ENCODE measurements at places on chromosomes 5 and 9.

DNA sequence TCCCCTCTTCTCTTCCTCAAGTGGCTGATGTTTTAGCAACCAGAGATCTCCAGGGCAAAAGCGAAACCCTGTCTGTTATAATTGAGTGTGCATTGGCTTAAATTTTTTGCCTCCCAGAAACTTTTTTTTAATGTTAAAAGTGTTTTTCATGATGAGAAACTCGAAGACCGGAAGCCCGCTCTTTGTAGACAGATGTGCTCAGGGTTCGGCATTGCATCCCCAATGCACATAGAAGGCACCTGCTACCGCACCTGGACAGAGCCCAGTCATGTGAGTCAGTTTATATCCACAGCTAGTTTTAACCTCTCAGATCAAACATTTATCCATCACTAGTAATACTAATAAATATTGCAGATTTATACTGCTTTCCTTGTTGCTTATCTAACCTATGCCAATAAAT lies 19.5 kb upstream of the NADK2 start:
- DNase-seq = no peak

- DNase-seq = no peak
Observed at GRCh38 chr5:162288647-162289296, 221.2 kb downstream of the GABRG2 start.

DNA sequence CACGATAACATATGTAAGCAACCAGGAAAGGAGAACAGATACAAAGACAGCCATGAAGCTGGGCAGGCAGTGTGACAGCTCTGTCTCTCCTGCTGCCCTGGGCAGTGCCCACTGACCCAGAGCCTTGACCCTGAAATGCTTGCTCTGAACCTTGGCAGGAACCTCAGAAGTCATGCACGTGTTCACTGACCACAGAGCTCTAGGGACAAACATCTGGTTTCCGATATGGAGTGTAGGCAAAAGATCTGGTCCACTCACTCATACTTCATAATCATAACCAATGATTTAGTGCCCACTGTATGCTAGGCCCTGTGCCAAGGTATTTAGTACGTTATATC lies 102.6 kb downstream of the FSTL4 start:
- DNase-seq = no peak

DNA sequence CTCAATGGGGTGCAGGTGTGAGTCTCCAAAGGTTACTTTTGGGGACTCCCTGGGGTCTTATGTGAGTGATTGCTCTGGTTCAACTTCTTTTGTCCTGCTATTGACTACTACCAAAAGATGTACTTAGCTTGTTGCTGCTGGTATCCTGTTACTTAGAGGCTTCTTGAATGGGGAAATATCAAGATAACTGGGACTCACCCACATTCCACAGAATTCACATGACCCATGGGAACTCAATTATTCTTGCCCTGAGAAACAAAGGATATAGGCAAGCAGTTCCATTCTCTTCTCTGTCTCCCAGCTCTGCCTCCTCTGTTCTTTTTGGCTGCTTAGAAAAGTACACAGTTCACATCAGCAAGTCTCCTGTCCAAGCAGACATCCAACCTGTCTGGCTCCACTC lies 105.9 kb downstream of the UNC13B start:
- DNase-seq = no peak

GRCh38 chr9:3880851-3881250 lies 355.1 kb upstream of the RFX3 start:
- no peak for DNase-seq

- no peak for DNase-seq
Observed at GRCh38 chr5:32098291-32098690, 75.8 kb downstream of the GOLPH3 start.

GRCh38 chr5:138595180-138595795 lies 20.1 kb upstream of the HSPA9 start:
- DNase-seq = no peak

DNA sequence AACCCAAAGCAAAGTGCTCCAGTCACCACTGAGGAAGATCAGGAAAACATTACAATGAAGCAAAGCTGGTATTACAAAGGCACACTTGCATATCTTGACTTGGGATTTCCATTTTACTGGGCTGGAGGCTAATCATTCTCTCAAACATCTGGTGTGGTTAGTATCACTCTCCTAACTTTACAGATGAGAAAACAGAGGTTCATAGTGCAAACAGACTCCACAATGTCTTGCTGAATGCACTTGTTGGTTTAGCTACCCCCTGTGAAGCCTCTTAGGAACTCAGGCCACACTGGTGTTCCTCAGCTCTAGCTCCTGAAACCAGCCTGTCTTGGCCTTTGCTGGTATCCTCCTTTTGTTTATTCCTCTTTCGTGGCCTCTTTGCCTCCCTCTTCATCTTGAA lies 29.5 kb upstream of the SMAD5 start:
- DNase-seq = no peak

- no peak for DNase-seq
Observed at GRCh38 chr5:135569755-135570452, 8.9 kb downstream of the CXCL14 start.

- no peak for DNase-seq
Observed at GRCh38 chr9:91162311-91162710, 199.4 kb downstream of the AUH start.

- DNase-seq = no peak
Observed at GRCh38 chr9:134405527-134405926, 79.3 kb downstream of the RXRA start.

- no peak for DNase-seq
Observed at GRCh38 chr9:6968271-6968670, 210.5 kb downstream of the KDM4C start.

DNA sequence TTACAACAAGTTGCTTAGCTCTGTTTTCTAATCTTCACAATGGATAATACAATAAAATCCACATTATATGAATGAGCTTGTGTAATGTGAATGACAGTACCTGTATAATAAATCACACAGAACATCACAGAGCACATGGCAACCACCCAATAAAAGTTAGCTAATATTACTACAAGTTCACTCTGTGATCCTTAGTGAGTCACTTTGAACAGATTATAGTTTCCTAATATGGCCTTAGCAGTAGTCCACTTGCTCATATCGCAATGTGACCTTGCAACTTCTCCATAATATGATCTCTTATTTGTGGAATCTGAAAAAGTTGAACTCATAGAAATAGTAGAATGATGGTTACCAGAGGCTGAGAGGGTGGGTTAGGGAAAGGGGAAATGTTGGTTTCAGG lies 361.3 kb downstream of the PTPRD start:
- no peak for DNase-seq

DNA sequence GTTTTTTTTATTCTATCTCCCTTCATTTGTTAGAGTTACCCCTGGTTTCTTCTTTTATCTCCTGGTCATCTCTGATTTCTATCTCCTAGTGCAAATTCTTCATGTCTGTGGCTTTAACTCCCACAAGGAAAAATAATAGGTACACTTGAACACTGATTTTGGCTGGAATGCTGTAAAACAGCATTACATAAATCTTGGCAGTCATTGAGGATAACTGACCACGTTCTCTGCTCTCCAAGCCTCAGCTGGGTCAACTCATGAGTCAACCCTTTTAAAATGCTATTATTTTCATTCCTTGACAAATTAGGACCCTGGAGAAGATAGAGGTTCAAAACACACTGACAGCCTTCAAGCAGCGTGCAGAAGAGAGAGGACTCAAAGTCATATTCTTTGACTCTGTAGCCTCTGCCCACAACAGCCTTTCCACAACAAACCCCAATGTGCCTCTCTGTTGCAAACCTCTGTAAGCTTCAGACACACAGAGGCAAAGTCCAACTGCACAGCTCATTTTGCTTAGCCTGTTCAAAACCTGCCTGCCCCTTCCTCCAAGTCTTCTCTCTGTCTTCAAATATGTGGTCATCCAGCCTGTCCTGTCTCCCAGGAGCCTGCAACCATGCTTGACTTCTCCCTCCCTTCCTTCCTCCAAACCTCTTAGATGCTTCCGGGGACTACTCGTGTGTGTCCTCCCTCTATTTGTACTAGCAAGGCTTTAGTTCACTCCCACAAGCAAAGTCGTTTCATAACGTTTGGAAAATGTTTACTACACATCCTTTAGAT lies 398.4 kb downstream of the MED10 start:
- DNase-seq = no peak

- DNase-seq = no peak
Observed at GRCh38 chr5:90680921-90681563, 122.4 kb downstream of the ADGRV1 start.

GRCh38 chr5:154590093-154590724 lies 112.2 kb upstream of the HAND1 start:
- DNase-seq = no peak

DNA sequence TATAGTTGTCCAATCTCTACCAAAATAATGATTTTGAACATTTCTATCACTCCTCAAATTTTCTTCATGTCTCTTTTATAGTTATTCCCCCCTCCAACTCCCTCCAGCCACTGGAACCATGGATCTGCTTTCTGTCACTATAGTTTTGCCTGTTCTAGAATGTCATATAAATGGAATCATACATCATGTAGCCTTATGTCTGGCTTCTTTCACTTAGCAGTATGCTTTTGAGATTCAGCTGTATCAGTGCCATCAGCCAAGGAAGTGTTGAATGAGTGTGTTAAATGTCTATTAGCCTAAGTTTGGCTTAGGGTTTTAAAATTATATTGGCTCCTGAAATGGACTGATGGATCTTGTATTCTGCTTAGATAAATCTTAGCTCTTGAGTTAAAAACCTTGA lies 36.0 kb downstream of the UBE2D2 start:
- DNase-seq = no peak

DNA sequence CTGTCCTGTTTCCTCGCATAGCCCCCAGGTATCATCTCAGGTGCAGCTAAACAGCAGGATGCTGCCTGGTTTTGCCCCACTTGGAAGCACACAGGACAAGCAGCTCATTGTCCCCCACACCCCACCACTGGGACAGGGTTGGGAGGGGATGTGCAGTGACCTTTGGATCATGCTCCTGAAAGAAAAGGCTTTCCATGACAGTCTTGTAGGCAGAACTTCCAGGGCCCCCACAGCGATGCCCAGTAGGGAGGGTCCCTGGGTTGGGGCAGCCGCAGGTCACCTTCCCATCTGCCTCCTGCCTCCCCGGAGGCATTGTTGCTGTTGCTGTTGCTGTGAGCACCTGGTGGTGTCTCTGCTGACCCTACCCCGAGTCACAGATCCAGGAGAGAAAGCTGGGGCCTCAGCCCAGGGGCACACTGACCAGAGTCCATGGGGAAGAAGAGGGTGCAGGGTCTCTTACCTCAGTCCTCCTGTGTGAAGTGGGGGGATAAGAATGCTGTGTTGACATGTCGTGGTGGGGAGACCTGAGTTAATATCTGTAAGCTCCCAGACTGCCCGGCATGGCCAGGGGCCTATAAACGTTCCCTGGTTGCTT lies 8.5 kb downstream of the CEP72 start:
- no peak for DNase-seq

- no peak for DNase-seq
Observed at GRCh38 chr9:119153402-119153801, 215.8 kb downstream of the BRINP1 start.

DNA sequence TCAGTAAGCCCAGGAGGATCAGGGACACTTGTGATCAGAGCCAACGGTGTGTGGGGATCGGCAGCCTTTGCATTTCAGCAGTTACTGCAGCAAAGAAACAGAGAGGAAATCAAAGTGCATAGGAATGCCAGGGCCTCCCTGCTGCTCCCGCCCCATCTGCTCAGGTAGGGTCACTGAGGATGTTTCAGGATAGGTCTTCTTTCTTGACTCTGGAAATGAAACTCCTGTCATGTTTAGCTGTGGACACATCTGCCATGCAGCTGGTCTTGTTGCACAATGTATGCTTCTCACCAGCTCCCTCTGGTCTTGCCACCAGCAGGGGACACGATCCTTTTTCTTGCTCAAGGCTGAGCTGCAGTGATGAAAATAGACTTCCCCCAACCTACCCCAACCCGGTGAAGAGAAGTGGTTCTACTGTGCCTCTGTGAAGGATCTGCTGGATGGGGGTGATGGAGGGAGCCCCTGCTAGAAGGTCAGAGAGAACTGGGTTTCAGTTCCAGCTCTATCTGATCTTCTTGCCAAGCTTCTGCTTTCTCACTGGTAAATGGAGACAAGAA lies 185.2 kb upstream of the KLF4 start:
- no peak for DNase-seq

DNA sequence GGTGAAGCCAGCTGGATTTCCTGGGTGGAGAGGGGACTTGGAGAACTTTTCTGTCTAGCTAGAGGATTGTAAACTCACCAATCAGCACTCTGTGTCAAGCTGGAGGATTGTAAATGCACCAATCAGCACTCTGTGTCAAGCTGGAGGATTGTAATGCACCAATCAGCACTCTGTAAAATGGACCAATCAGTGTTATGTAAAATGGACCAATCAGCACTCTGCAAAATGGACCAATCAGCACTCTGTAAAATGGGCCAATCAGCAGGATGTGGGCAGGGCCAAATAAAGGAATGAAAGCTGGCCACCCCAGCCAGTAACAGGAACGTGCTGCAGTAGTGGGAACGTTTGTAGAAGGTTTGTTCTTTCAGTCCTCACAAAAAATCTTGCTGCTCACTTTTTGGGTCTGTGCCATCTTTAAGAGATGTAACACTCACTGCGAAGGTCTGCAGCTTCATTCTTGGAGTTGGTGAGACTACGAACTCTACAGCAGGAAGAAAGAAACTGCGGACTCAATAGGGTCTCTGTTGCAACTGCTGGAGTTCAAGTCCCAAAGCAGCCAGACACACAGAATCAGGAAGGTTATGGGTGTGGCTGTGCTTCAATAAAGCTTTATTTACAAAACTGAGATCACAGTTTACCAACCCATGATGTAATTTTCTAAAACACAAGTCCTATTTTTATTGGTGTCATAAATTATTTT lies 145.7 kb upstream of the ERCC6L2 start:
- no peak for DNase-seq

DNA sequence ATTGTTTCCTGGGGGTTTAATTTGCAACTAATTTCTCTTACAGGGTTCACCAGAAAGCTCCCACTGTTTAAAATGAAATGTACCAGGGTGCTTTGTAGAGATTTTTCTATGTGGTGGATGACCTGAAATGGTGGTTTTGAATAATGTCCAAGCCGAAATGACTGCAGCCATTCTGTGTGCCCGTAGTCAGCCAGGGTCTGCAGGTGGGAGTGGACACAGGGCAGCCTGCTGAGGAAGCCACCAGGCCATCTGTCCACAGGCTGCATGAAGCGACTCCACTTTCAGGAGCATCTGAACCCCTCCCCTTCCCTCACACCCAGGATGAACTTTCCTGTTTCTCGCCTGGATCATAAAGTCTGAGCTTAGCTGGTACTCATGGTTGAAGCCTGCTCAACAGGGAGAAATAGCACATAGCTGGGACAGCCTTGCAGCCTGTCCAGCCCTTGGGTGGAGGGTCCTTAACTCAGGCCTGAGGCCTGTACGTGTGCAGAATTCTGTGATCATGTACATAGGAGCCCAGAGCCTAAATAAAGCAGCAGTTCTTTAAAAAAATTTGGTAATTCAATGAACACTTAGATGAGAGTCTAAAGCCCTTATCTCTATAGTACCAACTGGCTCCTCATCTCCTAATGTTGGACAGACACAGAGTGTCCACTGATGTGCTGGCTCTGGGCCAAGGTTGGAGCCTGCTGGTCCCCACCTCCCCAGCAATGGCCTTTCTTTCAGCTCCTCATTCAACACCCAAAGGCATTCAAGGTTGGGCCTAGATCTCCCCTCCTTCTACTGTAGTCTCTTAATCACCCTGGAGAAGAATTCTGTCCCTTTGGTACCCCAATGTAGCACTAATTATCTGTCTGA lies 72.8 kb downstream of the SHB start:
- DNase-seq = no peak

Data from activated CD8-positive, alpha-beta memory T cell treated with anti-CD3 and anti-CD28 coated beads, Interleukin-2, amount 50 U/mL, for 48 hours (primary cell).